ENCODE measurements at places on chromosomes 13 and 19. TPM values are rescaled to one million over a fixed set of nuclear protein-coding genes. Genes with fewer than 3 reads are reported as not detected.

DNA sequence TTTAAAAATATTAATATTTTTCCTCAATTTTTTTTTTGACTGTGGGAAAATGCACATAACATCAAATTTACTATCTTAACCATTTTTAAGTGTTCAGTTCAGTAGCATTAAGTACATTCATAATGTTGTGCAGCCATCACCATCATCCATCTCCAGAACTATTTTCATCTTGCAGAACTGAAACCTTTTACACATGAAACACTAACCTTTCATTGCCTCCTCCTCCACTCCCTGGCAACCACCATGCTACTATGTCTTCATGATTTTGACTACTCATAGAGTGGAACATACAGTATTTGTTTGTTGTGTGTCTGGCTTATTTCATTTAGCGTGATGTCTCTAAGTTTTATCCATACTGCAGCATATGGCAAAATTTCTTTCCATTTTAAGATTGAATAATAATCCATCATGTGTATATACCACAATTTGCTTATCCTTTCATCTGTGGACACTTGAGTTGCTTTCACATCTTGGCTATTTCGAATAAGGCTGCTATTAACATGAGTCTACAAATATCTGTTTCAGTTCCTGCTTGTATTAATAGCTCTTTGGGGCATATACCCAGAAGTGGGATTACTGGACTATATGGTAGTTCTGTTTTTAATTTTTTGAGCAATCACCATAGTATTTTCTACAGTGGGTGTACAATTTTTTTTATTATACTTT is 376.4 kb downstream of the MTUS2 start:
- no peak for DNase-seq

DNA sequence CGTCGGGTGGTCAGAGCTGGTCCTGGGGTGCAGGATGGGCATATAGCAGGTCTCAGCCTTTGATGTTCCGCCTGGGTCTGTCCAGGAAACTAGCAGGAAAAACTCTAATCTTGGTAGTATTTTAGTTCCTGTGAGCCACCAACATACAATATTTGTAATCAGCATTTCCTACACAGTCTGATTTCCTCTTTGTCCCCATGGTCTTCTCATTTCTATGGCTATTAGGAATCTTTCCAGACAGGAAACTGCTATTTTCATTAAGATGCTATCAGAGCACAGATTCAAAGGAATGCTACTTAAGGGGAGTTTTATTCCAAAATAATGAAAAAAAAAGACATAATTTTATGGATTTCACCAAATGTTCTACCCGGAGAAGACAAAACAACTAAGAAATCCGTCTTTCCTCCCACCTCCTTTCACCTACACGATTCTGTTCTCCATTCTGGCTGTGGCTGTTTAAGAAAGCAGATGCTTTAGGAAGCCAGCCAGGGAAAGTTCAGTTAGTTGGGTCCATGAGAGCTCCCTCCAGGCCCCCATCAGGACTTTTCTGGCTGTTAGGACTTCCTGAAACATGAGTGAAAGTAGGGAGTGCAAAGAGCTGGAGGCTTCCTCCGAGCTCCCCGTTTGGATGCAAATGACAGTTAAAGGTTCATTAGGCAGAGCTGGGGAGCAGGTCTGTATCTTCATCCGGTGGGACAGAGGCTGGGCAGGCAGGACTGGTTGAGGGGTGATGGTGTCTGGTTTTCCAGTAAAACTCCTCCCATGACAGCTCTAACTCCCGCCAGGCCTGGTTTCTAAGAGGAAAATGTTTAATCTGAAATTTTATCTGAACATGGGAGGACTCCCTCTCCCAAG is 36.3 kb downstream of the SHISA2 start:
- DNase-seq = no peak

GRCh38 chr13:62206165-62206564 is 790.5 kb upstream of the PCDH20 start:
- DNase-seq = no peak

- peak; percentile 75 for DNase-seq
These were observed 53.3 kb upstream of the C13orf46 start for GRCh38 chr13:114027046-114027715.

DNA sequence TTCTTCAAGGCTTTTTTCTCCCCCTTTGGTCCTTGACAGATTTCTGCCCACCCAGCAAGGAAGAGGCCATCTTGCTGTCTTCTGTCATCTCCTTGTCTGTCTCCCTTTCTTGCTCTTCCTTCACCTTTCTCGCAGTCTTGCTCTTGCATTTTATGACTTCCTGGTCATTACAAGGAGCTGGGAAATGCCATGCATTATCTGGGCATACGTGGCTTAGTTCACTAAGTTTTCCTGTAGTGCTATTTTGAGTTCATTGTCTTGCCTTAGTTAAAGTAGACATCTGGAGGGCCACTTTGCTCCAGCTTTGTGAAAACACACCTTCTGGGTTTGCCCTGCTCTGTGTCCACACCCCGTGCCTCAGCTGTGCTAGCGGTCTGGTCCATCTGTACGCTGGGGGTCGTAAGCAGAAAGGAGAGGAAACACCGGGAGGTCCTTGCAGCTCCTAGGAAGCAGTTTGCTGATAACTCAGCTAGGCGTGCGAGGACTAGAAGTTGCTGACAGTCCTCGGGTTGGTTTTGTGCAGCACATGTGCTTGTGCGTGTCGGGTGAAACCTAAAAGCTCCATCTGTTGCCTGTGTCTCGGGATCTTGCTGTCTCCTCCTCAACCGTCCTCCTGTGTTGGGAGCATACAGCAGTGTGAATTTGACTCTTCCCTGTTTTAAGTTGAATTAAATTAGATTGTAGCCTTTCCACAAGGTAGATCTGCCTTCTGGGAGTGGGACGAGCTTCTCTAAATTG is 59.4 kb downstream of the ARHGEF7 start:
- DNase-seq = no peak

DNA sequence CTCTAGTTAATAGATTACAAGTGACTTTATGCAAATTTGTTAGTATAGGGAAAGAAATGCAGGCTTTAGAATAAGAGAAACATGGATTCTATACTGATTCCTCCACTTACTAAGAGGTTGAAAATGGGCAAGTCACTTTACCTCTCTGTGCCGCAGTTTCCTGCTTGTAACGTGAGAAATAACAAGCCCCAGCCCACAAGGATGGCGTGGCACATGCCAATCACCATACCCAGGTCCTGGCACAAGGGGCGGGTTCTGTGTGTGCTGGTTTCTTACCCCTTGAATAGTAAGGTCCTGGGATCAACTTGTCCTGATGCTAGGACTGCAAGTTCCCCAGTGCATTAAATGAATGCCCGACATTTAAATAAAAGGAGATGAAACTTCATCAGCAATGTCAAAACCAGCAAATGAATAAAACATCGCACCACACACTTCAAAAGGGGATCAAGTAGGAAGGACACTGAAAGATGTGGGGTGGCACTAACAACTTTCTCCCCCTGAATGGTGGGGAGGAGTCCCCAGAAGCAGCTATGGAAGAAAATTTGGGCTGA is 7.9 kb upstream of the SIGLEC9 start:
- DNase-seq = no peak

GRCh38 chr19:34669305-34669704 is 7.7 kb downstream of the SCGB2B2 start:
- DNase-seq = no peak

DNA sequence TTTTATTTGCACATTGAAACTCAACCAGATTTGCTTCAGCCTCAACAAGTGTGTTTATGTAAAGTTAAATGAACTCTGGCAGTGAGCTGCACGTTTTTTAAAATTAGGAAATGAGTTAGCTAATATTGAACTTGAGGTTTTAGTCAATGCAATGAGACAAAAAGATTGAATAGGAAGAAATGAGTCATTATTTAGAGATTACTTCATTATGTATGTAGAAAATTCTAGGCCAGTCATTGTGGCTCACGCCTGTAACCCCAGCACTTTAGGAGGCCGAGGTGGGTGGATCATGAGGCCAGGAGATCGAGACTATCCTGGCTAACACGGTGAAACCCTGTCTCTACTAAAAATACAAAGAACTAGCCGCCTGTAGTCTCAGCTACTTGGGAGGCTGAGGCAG is 22.8 kb upstream of the CD70 start:
- no peak for DNase-seq

- no peak for DNase-seq
These were observed 22.6 kb downstream of the MED4 start for GRCh38 chr13:48072304-48072703.

GRCh38 chr19:52532480-52532879 is 5.0 kb downstream of the ZNF808 start:
- no peak for DNase-seq

DNA sequence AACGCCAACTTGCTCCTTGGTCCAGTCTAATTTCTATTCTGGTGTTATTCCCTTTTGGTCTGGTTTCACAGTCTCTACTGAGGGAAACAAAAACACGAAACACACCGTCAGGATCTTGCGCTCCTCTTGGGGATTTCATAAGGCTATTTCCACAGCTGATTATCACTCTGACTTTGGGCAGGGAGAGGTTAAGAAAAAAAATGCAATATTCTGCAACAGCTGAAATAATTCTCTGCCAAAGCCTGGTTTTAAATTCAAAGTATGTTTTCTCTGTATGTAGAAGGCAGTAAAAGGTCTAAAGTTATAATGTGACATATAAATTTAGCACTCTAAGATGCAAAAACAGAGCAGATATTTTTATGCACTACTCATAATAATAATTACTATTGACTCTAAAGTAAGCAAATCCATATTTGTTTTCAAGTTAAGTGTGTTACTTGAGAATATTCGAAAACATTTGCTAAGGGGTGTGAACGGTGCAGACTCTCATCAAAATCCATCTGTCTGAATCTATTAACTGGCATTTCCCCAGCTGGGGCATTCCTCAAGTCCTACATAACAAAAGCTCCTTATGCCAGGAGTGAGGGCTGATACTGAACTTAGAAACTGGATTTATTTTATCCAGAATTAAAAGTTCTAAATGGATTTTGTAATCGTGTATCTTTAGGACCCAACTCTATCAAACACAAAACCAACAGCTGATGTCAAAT is 38.4 kb upstream of the STARD13 start:
- DNase-seq = no peak

GRCh38 chr19:33705860-33706259 is 84.1 kb downstream of the CHST8 start:
- no peak for DNase-seq

DNA sequence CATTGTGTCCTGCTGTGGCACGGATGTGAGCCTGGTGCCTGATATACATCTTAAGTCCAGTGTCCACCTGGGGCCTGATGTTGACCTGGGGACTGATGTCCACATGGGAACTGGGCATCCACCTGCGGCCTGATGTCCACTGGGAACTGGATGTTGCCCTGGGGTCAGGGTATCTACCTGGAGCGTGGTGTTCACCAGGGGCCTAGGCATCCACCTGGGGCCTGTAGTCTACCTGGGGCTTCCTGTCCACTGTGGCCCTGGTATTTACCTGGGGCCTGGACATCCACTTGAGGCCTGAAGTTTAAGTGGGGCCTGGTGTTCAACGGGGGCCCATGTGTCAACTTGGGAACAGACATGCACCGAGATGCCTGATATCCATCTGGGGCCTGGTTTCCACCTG is 11.9 kb downstream of the SACS start:
- DNase-seq = no peak

GRCh38 chr19:44968118-44968517 is 12.9 kb downstream of the CLPTM1 start:
- DNase-seq = no peak

DNA sequence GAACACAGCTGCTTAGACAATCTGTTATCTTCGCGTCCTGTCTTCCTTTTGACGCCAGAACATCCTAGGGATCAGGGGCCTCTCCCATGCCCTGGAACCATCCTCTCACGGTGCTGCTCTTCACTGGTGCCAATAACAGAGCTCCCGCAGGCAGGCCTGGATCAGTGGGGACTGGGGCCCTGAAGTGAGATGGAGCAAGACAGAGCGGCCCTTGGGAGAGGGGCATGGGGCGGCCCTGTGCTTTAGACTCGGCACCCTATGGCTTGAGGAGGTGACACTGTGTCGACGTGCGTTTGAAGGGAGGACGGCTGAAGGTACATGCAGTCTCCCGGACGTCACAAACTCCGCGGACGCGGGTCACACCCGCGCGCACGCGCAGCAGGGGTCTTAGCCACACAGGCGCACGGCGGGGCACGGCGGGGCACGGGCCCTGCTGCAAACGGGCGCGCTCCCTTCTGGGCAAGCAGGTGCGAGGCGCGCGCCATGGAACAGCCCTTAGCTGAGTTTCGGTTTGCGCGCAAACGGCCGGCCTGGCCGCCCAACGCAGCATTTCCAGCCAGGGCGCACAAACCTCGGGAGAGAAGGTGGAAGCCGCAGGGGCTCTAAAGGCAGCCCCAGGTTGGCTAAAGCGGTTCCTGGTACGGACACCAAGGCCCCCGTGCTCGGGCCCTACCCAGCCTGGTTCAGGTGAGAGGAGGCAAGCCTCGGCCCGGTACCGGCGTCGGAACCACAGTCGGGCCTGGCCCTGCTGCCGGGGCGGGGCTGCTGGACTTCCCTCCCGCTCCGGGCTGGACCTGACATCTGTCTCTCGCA is 16.5 kb upstream of the RNF17 start:
- no peak for DNase-seq

DNA sequence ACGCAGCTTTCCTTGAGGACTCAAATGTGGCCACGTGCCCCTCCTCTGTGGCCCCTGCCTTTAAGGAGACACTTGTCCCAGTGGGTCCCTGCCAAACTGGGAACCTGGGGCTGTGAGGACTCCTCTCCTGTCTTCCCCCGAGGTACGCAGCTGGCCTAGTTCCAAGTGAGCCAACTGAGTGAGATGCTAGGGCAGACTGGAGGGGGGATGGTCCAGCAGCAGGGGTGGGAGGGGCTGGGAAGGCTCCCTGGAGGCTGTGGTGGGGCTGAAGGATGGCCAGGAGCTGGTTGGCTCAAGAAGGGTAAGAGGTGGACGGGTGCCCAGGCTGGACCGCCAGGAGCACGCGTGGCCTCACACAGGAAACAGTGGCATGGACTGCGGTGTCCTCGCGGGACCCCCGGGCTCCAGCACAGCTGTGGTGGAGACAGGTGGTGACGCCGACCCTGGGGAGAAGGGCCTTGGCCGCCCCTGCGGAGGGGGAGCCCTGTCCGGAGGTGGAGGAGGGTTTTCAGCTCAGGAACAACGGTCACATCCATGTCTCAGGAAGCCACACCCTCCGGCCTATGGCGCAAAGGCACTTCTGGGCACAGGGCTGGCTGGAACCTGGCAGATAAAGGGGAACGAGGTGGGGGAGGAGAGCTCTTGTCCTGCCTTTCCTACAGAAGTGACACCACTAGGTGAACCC is 45.8 kb downstream of the MLLT1 start:
- DNase-seq = peak; percentile 83

DNA sequence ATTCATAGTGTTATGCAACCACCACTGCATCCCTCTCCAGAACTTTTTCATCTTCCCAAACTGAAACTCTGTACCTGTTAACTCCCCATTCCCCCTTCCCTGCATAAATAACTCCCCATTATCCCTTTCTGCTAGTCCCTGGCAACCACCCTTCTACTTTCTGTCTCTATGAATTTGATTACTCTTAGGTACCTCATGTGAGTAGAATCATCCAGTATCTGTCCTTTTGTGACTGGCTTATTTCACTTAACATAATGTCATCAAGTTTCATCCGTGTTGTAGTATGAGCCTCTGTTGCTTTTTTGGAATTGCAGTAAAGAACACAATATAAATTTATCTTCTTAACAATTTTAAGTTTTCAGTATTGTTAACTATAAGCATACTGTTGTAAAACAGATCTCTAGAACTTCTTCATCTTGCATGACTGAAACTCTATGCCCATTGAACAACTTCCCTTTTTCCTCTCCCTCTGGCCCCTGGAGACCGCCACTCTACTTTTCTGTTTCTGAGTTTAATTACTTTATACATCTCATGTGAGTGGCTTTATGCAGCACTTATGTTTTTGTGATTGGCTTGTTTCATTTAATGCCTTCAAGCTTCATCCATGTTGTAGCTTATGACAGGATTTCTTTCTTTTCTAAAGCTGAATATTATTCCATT is 87.3 kb upstream of the ABCC4 start:
- no peak for DNase-seq

The S1PR2 gene
- 5.9 TPM for total RNA-seq

The ATP11A gene
- 73.6 TPM for total RNA-seq

The CRX gene
- total RNA-seq = not detected

The FBXW9 gene
- total RNA-seq = 2.0 TPM

Data from Right ventricle myocardium superior (tissue), 1 donor.